NCI-H1092 treated with DMSO at 0.1 percent for 48 hours (cell line): ENCODE measurements at places on chromosomes 1 and 21.

GRCh38 chr1:202310071-202310725 lies 31.5 kb downstream of the UBE2T start:
- DNase-seq = no peak

DNA sequence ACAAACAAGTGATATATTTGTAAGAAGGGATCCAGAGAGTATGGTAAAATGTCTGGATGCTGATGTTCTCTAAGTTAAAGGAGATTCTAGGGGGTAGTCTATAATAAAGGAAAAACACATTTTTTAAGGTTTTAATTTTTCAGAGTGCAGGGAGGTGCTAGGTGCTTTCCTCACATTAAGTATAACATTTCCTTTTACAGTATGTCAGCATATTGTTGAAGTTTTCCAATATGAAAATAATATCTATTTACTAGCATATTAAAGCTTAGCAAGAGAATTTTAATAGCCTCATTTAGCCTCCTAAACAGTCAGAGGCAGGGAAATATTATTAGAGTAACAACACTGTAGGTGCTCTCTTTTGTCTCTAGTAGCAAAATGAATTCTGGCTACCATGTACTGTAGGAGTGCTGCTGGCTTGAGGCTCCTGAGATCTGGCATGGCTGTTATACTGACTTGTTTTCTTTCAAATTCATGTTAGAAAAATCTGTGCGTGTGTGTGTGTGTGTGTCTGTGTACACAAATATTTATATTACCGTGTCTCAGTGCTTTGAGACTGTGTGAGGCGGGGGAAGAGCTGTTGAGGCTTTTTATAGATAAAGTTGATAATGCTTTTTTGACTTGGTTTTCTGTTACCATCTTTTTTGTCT lies 71.0 kb downstream of the POU2F1 start:
- no peak for DNase-seq

GRCh38 chr1:18693256-18694098 lies 62.8 kb downstream of the PAX7 start:
- no peak for DNase-seq

DNA sequence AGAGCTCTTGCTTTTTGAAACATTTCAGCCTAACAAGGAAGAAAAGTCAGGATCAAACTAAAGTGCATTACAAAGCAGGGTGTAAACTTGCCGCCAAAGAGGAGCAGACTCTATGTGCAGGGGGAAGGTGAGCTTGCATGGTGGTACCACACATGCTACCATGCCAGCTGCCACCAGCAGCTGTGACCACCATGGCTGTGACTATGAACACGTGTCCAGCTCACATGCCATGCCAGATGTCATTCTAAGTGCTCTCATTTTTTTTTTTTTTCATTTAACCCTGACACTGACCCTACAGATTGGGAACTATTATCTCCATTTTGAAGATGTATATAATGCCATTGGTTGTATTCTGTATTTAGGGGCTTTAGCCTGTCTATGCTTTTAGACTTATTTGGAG lies 79.0 kb downstream of the PCP4 start:
- DNase-seq = no peak

GRCh38 chr1:39167632-39168209 lies 36.8 kb upstream of the MACF1 start:
- no peak for DNase-seq

GRCh38 chr1:196105901-196106300 lies 502.3 kb downstream of the KCNT2 start:
- no peak for DNase-seq

DNA sequence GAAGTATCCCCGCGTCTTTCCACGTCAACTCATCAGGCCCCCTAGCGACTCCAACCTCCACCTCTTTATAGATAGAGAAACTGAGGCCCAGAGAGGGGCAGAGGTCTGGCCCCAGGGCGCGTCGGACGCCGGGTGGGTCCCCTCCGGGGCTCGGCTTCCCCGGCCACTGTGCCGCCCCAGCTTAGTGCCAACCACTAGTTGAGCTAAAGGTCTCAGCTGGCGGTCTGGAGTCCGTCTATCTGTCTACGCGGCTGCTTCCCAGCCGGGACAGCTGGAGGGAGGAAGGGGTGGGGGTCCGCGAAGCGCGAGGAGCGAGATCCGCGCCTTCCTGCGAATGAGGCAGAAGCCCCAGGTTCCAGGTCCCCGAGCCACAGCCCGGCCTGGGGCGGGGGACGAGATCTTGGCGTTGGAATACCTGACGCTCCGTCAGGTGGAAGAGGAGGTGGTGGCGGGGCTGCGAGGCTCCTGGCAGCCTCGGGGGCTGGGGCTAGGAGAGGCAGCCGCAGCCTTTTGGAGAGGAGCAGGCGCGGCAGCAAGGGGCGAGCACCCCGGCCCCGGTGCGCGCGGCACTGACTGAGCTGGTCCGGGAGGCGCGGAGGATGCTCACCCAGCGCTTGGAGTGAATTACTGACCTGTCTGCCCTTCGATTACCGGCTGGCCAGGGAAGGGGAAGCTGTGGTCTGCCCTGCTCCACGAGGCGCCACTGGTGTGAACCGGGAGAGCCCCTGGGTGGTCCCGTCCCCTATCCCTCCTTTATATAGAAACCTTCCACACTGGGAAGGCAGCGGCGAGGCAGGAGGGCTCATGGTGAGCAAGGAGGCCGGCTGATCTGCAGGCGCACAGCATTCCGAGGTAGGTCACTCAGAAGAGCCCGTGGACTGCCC lies 937 bp downstream of the PODN start:
- no peak for DNase-seq

- peak; percentile 21 for DNase-seq
These were observed 49.3 kb downstream of the STX6 start for GRCh38 chr1:180973369-180973768.

DNA sequence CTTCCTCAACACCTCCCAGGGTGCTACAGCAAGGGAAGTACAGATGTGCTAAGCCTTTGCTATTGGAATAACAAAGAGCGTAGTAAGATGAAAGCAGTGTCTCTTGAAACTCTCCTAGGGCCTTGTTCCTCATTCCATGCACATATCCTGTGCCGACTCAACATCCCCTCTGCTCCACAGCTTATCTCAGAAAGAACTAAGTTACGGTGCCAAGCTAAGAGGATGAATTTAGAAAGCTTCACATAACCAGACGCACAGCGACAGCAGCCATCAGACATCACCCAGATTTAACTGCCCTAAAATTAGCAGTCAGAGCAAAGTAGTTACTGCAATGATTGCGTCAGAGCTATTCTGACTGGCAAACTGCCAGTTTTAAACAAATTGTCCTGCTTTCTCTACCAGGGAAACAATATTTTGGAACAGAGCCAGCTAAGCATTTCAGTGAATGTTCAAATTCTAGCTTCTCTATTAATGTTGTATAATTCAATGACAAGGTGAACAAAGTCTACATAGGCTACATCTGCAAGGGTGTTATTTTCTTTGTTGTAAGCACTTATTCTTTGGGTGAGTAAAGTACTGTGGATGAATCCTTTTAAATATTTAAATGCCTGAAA lies 9.5 kb downstream of the SIPA1L2 start:
- DNase-seq = peak; percentile 89

GRCh38 chr1:910881-911721 lies 12.6 kb upstream of the SAMD11 start:
- no peak for DNase-seq

- no peak for DNase-seq
These were observed 602.8 kb downstream of the KCNT2 start for GRCh38 chr1:196005426-196005825.

DNA sequence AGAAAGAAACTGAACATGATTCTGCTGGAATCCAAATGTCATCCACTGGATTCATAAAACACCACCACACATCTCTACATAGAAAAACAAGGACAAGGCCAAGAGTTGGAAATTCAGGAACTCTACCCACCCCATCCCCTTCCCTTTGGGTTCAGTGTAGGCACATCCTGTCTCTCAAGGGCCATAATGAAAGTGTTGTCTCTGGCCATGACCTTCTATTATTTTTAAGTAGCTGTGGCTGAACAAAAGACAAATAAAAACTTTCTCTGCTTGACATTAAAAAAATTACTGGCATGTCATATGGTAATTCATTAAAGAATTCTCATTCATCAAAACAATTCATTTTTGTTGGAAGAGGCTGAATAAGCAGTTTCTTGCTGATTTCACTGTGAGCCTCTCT lies 54.9 kb upstream of the ZBTB18 start:
- DNase-seq = no peak

DNA sequence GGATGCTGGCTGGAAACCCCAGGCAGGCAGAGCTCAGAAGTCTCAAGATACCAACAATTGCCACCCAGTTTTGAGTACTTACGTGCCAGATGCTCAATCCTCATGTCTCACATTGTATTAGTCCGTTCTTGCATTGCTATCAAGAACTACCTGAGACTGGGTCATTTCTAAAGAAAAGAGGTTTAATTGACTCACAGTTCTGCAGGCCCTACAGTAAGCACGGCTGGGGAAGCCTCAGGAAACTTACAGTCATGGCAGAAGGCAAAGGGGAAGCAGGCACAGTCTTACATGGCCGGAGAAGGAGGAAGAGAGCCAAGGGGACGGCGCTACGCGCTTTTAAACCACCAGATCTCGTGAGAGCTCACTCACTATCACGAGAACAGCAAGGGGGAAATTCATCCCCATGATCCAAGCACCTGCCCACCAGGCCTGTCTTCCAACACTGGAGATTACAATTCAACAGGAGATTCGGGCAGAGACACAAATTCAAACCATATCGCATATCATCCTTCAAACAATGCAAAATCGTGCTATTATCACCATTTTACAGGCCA lies 58.0 kb downstream of the KAZN start:
- DNase-seq = no peak

DNA sequence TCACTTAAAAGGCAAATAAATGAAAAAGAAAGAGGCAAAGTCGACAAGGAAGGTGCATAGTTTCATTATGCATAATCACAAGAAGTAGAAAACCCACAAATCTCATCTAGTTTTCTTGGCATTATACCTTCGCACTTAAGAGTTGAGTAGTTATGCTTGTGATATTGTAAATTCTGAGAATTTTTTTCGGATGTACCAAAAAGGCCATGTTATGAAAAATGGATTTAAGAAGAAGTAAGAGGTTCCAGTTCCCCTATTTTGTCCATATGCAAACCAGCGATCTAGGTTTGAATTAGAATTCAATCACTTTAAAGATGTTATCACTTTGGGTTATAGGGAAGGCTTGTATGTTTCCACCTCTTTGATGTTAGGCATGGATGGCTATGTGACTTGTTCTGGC lies 7.9 kb upstream of the ERICH3 start:
- no peak for DNase-seq

DNA sequence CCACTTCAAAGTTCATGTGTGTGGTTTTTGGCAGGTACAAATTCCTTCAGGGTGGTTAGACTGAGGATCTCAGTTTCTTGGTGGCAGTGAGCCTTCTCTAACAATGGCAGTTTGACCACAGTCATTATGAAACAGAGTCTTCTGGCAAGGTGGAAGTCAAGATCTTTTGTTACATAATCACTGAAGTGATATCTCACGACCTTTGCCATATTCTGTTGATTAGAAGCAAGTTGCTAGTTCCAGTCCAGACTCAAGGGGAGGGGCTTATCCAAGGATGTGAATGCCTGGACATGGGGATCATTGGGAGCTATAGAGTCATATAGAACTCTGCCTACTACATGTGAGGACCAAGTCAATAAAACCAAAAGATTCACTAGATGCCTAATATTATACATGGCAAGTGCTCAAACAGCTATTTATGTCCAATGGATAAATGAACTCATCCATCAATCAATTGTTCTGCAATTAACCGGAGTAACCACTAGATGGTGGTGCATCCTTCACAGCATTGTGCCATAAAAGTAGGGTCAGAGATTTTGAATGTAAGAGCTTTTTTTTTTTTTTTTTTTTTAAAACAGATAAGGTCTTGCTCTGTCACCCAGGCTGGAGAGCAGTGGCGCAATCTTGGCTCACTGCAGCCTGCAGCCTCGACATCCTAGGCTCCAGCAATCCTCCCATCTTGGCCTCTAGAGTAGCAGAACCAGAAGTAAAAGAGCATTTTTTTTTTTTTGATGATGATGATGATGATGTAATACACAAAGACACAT lies 131.9 kb downstream of the CRB1 start:
- DNase-seq = peak; percentile 5

DNA sequence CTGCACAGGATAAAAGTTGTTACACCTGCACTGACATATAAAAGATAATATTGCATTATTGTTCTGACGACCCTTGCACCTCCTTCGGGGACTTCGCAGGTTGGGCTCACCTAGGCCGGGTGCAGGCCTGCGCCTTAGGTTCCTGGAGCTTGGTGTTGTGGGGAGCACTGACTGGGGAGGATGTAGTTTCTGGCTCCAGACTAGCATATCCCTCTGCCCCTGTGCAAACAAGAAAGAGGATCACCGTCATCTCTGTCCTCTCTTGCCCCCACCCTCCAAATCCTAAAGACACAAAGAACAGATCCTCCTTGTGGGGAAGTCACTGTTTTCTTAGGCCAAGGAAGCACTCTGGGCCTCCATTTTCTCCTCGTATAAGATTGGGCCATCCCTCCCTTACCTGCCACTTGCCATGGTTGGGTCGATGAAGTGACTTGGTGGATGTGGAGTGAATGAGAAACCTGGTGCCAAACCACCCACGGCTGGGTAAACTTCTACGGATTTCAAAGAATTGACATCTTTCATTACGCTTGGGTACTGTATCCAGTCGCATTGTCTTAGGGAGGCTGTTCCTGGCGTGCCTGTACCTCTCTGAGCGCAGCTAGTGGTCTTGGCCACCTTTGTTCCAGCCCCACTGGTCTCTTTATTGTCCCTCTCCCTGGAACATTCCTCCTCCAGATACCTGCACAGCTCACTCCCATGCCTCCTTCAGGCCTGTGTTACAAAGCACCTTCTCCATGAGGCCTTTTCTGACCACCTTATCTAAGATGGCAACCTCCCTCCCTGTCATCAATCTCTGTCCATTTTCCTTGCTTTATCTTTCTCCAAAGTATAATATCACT lies 34.4 kb upstream of the PKP1 start:
- no peak for DNase-seq

GRCh38 chr1:154652893-154653292 lies 44.9 kb upstream of the ADAR start:
- DNase-seq = no peak

GRCh38 chr1:164310166-164310565 lies 248.8 kb upstream of the PBX1 start:
- DNase-seq = no peak

GRCh38 chr1:40391688-40392145 lies 18.2 kb downstream of the SMAP2 start:
- DNase-seq = no peak

GRCh38 chr1:35592991-35593769 lies 20.1 kb downstream of the TFAP2E start:
- DNase-seq = no peak

GRCh38 chr1:198672124-198672523 lies 33.3 kb downstream of the PTPRC start:
- no peak for DNase-seq

GRCh38 chr1:102879439-102879993 lies 228.8 kb downstream of the COL11A1 start:
- no peak for DNase-seq
